Melanocyte of skin (primary cell): ENCODE measurements at places on chromosomes 6 and 20. TPM values are rescaled to one million over a fixed set of nuclear protein-coding genes. Genes with fewer than 3 reads are reported as not detected.

Gene OSTM1
- total RNA-seq = 290 and 365 TPM in 2 replicates

Gene KIAA1755
- 1.7 and 5.5 TPM in 2 replicates for total RNA-seq

Gene IPCEF1
- total RNA-seq = not detected in 2 replicates

Gene LKAAEAR1
- 0.36 TPM in 1 of 2 replicates, not detected in the other for total RNA-seq

Gene LINC00237
- total RNA-seq = not detected in 2 replicates

Gene RSPH9
- total RNA-seq = 0.31 and 0.33 TPM in 2 replicates

Gene HRH3
- total RNA-seq = not detected in 2 replicates

Gene CYP39A1
- 5.7 and 7.0 TPM in 2 replicates for total RNA-seq
